ENCODE measurements at places on chromosomes 13 and 19.

GRCh38 chr19:50328224-50328872 lies 829 bp downstream of the KCNC3 start:
- DNase-seq = no peak

DNA sequence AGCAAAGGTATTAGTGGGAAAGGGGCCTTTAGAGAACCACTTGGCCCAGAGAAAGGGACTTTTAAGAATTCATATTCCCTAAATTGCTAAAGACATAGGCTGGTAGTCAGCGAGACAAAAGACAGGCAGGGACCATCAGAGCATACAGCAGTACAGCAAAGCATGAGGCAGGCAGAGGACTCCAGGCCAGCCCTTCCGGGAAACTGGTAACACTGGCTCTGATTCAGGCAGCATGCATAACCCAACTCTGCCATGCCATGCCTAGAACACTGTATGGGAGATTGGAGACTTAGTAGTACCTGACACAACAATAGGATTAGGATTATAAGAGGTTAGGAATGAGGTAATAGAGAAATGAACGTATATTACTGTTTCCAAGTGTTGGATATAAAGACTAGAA lies 34.9 kb downstream of the CAB39L start:
- DNase-seq = no peak

- no peak for DNase-seq
Observed at GRCh38 chr19:15293781-15294491, 38.4 kb downstream of the BRD4 start.

DNA sequence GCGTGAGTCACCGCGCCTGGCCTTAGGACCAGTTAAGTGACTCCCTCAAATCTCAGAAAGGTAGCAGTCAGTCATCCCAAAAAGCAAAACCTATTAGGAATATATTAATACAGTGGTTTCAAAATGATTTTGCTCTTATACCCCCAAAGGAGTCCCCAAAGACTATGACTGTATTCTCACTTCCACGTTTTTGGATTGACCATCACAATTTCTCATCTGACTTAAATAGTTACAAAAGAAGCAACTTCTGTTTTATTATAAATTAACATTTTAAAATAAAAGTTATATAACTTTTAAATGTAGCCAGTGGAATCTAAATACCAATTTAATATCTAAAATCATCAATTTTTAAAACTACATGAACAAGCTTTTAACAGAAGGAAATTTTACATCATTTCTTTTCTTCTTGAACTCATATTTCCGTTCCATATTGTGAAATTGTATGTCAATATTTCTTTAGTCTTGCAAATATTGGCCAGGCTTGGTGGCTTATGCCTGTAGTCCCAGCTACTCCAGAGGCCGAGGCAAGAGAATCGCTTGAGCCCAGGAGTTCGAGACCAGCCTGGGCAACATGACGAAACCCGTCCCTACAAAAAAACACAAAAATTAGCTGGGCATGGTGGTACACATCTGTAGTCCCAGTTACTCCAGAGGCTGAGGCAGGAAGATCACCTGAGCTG lies 1.5 kb upstream of the SPART start:
- no peak for DNase-seq

- no peak for DNase-seq
Observed at GRCh38 chr19:8397746-8398310, 7.7 kb downstream of the RAB11B start.

- no peak for DNase-seq
Observed at GRCh38 chr13:79128158-79128557, 277.9 kb downstream of the RBM26 start.

DNA sequence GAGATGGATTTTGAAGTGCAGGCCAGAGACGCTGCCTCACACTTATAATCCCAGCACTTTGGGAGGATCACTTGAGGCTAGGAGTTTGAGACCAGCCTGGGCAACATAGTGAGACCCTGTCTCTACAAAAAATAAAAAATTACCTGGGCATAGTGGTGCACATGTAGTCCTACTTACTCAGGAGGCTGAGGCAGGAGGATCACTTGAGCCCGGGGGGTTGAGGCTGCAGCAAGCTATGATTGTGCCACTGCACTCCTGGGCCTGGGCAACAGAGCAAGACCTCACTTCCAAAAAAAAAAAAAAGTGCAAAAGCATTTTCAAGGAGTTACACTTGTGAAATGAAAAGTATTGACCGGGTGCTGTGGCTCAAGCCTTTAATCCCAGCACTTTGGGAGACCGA lies 27.6 kb upstream of the FBXO17 start:
- no peak for DNase-seq

- DNase-seq = no peak
Observed at GRCh38 chr19:22832031-22832762, at the start of gene ZNF723. TSS of gene ZNF723 (plus strand) at chr19:22832291. CDS start at chr19:22832380, 89 bp downstream.

DNA sequence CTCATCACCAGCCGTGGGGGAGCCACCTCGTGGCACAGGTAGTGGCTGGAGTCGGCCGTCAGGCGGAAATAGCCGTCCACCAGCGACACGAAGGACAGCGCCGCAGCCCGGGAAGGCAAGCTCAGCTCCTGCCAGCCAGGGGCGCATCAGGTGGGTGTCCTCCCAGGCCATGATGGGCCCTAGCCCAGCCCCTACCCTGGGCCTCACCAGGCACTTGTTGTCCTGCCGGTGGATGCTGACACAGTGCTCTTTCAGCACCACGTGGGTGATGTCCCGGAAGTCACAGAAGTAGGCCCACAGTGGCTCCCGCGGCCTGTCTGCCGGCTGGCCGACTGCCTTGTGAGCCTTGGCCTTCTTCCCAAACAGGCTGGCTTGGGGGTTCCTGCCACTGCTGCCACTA lies 15.7 kb downstream of the TYK2 start:
- no peak for DNase-seq

- DNase-seq = no peak
Observed at GRCh38 chr19:18366021-18366435, 19.9 kb upstream of the GDF15 start.

- no peak for DNase-seq
Observed at GRCh38 chr13:27956576-27957300, 12.4 kb downstream of the CDX2 start.

DNA sequence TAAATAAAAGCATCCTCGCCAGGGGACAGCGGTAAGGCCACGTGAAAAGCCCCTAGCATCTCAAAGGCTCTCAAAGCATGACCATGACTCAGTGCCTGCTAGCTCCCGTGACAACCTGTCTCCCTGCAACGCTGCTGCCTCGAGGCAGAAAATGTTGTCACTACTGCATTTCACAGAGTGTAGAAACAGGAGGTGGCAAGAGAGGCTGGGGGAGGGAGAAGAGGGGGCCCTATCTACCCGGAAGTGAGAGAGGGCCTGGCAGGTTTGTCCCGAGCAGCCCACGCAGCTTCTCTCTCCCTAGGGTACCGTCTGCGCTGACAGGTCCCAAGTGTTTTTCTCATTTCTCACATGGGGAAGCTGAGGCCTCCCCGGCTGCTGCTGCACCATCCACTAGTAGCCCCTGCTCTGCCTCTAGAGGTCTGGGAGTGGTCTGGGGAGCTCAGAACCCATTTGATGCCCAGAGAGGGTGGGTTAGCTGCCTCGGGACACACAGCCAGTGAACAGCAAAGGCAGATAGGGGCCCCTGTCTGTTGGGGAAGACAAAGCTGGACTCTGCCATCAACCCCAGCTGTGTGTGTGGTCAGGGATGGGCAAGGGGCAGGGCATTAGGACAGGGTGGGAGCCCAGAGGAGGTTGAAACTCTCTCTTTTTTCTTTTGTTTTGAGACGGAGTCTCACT lies 3.7 kb downstream of the TINCR start:
- DNase-seq = no peak

DNA sequence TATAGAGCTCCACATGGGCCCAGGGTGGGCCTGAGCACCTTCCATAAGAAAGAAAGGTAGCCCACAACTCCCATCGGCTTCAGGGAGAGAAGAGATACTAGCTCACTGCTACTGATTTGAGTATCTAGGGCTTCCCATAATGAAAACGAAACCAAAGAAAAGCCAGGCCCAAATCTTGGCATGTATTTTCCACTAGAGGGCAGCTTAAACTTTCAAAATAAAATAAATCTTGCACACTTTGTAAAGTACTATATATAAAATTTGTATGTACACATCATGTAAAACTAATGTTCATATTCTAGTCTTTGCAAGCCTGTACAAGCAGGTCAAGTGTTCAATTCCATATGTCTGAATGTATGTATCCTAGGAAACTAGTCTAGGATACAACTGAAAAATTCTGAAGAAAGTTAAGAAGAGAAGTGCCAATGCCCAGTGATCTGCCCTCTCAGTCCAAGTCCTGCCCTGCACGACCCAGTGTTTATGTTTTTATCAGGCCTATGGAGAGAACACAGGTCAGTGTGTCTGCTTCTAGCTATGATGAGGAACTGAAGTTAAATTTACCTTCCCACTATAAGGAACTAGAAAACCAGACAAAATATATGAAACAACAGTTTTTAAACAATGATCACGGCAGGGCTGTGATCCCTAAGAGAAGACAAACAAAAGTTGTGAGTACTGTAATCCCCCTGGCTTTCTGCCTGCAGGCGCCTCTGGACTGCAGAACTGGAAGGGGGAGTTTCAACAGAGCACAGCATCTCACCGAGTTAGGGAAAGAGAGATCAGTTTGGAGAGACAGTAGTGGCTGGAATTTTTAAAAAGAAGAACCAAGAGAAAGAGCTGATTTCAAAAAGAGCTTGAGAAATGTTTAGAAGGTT lies 475.7 kb downstream of the UQCRFS1 start:
- DNase-seq = no peak

GRCh38 chr13:48181482-48182145 lies 51.4 kb upstream of the ITM2B start:
- DNase-seq = no peak

DNA sequence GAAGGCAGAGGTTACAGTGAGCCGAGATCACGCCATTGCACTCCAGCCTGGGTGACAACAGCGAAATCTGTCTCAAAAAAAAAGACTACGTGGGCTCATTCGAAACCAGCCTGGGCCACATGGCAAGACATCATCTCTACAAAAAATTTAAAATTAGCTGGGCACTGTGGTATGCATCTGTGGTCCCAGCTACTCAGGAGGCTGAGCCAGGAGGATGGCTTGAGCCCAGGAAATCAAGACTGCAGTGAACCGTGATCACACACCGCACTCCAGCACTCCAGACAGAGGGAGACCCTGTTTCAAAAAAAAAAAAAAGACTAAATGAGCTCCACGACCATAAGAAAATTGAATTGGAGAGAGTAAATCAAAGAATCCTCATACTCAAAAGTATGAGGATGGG lies 53.1 kb downstream of the SLC7A1 start:
- no peak for DNase-seq

DNA sequence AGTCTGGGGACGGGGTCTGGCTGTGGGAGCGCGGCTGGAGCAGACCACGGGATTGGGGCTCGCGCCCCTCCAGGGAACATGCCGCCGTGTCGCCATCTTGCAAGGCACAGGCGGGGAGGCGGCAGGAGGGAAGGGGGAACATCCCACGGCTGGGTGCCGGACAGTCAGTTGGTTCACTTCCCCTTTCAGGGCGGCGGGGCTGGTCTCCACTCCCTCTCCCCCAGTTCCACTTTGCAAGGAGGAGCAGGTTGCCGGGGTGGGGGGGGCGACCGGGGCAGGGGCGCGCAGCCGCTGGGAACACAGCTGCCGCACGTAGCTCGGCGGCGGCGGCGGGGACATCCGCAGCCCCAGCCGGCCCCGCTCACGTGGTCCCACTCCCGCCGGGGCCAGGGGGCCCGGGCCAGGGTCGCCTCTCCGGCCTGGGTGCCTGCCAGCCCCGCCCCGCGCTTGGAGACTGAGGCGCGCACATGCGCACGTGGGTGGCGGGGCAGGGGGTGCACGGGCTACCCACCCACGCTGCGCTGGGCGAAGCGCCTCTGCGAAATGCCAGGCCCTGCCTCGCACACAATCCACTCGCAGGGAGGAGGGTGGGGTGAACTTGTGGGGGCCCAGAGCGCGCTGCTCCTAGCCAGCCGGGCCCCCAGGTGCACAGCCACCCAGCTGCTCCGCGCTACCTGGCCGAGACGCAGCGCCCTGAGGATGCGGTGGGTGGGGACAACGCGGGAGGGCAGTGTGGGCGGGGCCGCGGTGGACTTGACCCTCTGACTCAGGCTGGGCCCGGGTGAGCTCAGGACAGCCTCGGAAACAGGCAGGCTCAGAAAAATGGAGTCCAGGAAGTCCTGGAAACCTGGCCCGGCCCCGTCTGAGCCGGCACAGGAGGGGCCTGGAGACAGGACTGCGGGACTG lies 6.4 kb downstream of the KLF16 start:
- no peak for DNase-seq

DNA sequence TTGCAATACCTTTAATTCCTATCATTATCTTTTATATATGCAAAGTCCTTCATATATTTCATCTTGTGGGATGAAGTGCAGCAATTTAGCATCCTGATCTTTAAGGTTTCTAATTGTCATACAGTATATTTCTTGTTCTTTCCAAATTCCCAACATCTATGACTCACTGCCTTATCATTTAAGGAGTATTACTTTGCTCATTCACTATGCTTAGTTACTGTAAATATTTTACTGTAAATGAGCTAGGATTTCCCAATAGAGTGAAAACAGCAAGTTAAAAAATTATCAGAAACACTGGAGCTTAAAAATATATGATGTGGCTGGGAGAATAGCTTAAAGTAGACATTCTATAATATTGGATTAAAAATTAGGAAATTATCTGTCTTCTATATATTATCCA lies 69.9 kb downstream of the SLITRK6 start:
- DNase-seq = no peak

DNA sequence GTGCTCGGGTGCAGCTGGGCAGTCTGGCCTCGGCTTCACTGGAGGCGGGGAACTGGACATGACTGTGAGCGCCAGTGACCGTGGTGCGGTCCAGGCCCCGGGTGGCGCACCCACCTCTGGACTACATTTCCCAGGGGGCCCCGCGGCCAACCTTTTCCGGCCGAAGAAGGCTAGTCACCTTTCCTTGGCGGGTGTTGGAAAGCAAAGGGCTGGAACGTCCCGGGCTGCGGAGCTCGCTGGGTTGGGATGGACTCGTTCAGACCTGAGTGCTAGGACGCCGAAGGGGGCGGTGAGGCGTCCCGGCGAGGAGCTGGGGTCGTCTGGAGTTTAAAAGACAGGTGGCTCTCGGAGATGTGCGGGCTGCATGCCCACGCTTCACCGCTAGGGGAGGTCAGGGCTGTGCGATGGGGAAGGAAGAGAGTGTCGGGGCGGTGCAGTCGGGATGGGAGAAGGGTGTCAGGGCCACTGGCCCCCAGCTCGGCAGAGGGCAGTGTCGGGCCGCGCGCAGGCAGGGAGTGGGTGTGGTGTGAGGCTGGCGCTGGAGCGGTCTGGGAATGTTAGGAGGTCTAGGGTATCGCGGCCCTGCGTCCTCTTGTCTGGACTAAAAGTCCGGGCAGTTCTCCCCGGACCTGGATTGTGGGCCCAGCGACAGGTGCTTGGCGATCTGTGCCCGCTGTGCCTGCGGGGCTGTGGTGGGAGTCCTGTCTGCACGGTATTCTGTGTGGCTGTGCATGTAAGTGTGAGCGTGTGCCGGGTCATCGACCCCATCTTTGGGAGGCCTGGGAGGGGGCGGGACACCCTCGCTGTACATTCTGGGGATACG lies 57.1 kb downstream of the ZNF568 start:
- DNase-seq = no peak

- DNase-seq = no peak
Observed at GRCh38 chr13:93397619-93398018, 171.0 kb downstream of the GPC6 start.

GRCh38 chr19:3784607-3785450 lies 1.4 kb downstream of the MATK start:
- DNase-seq = no peak

- DNase-seq = no peak
Observed at GRCh38 chr19:7997809-7998480, 7.5 kb downstream of the ELAVL1 start.
